ENCODE measurements at places on chromosomes 4 and X.

- no peak for DNase-seq
Measured at GRCh38 chr4:118058955-118059354, 24.7 kb downstream of the NDST3 start.

- no peak for DNase-seq
Measured at GRCh38 chr4:15968551-15969300, 5.8 kb upstream of the FGFBP2 start.

DNA sequence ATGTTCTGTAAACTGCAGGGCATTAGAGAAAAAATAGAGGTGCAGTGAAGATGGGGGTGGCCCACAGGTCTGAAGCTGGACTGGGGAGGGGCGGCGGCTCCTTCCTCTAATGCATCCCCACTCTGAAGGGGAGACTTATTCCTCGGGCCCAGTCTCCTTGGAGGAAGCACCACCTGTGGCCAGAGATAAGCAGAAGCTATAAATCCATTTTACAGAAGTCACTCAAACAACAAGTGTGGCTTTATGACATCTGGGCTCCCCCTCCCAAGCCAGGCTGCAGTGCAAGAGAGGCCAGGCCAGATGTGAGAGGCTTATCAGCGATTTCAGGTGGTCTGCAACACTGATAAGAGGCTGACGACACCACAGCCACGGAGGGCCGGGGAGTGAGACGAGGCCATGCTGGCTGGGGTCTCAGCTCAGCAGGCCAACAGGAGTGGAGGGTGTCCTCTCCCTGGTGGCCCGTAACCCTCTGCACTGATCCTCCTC, 15.8 kb downstream of the CYTL1 start:
- no peak for DNase-seq

GRCh38 chr4:116547632-116548031, 537.7 kb downstream of the TRAM1L1 start:
- no peak for DNase-seq

GRCh38 chrX:12950851-12951594, 23.9 kb upstream of the TMSB4X start:
- DNase-seq: no peak

DNA sequence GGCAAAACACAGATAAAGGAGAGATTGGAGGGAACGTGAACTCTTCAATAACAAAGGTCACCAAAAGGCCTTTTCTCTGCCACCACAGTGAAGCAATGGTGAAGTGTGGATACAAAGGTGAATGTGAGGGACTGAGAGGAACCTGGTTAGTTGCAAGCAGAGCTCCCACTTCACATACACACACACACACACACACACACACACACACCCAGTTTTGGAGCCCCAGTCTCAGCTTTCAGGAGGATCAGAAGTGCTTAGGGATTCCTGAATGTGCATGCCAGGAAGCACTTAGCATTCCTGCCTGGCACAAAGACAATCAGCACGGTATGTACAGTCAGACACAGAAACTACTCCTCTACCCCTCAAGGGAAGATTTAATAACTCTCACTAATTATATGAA, 71.5 kb downstream of the ARHGEF9 start:
- DNase-seq: no peak

- no peak for DNase-seq
Measured at GRCh38 chr4:25330905-25331808, 18.6 kb downstream of the ZCCHC4 start.

- no peak for DNase-seq
Measured at GRCh38 chrX:52359614-52360232, 9.1 kb upstream of the XAGE2 start.

DNA sequence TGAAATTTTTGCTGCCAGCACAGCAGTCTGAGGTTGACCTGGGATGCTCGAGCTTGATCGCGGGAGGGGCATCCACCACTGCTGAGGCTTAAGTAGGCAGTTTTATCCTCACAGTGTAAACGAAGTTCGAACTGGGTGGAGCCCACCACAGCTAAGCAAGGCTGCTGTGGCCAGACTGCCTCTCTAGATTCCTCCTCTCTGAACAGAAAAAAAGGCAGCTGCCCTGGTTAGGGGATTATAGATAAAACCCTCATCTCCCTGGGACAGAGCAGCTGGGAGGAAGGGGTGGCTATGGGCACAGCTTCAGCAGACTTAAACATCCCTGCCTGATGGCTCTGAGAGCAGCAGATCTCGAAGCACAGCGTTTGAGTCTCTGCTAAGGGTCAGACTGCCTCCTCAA, 314.6 kb downstream of the STPG2 start:
- DNase-seq: no peak

DNA sequence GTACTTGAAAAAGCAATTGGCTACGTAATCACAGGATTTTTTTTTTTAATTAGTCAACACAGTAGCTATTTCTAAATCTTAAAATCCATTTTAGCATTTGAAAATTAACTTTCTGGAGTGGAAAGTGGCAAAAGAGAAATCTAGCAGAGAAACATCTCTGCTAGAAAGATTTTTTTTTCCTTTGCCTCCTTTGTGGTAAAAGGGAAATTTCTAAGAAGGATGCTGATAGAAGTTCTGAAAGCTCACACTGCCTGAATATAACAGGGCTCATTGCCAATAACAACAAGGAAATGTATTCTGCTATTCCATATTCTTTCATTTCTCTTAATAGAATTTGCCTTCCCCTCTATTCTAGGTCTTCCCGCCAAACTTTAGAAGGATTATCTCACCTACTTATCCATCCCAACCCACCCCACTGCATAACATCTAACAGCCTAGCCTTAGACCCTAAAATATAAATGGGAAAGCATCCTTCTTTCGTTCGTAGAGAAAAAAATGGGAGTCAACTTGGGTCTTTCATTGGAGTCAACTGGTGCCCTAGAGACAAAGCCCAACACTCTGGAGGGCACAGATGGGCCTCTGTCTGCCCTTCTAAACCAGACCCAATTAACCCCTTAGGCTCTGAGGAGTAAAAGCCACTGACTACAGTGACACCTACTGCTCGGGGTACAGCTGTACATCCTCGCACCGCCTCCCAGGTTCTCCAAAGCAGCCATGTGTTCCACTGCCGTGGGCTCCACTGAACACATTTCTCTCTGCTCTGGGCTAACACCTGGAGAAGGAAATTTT, 103.9 kb downstream of the MAML3 start:
- no peak for DNase-seq

DNA sequence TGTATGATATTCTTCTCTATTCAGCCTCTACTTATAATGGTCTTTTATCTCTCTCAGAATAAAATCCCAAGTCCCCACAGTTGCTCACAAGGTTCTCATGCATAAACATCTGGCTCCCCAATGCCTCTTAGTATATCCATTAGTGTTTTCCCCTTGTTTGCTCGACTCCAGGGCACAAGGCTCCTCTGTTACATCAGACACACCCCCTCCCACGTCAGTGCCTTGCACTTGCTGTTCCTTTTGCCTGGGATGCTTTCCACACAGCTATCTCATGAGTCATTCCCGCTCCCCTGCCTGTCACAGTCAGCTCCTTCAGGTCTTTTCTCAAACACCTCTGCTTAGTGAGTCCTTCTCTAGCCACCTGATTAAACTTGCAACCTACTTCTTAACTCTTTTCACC, 260.2 kb downstream of the IL1RAPL1 start:
- DNase-seq: no peak

GRCh38 chr4:130573742-130574141, 1477.8 kb downstream of the C4orf33 start:
- DNase-seq: no peak
